Fibroblast of lung (primary cell): ENCODE measurements at places on chromosomes 11 and 22. TPM values are rescaled to one million over a fixed set of nuclear protein-coding genes. Genes with fewer than 3 reads are reported as not detected.

The SNX32 gene
- polyA plus RNA-seq: 0.33 and 0.66 TPM in 2 replicates

The GGT5 gene
- 2.0 and 9.1 TPM in 2 replicates for polyA plus RNA-seq

DNA sequence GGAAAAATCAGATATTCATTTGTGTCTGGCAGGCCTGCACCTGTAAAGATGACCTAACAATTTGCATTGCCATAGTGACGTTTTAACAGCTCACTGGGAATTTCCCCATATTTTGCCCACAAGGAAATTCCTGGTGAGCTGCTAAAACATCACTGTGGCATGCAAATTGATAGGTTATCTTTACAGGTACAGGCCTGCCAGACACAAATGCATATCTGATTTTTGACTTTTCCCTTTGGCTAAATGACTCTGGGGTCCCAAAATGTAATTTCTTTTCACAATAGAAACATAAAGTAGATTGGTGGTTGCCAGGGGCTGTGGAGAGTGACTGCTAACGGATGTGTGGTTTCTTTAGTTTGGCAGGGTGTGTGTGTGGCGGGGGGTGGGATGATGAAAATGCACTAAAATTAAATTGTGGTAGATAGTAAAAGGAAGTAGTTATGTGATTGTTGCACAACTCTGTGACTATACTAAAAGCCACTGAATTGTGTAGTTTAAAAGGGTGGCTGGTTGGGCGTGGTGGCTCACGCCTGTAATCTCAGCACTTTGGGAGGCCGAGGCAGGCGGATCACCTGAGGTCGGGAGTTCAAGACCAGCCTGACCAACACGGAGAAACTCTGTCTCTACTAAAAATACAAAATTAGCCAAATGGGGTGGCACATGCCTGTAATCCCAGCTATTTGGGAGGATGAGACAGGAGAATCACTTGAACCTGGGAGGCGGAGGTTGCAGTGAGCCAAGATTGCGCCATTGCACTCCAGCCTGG, 18.5 kb upstream of the FEZ1 start:
- DNase-seq: peak; percentile 86

DNA sequence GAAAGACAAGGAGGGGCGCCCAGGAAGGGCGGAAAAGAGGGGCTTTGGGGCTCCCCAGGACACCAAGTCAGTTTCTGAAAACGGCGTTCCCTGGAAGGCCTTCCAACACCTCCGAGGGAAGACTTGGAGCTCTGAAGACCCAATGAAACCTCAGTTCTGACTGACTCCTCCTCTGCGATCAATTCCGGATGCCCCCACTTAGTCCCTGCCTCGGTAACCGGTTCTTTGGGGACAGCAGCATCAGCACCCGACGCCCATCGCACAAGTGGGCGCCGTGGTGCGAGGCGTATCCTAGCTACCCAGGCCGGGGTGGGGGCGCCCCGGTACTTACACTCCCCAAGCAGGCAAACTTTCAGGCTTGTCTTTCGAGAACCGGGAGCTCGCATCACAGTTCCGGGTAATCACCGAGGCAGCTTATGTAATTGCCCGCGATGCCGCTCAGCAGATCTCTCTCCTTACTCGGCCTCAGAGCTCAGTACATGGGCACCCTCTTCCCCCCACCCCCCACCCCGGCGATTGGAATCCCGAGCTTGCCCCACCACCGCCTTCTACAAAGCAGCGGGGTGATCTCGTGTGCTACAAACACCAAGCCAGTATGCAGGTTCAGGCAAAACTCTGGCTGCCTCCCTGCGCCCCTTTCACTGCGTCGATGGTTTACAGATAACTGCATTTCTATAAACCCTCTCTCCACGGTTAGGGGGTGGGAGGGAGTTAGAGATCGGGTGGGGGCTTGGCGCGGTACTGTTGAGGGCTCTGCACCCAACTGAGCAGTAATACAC, 2.0 kb downstream of the TENM4 start:
- DNase-seq: peak; percentile 42

DNA sequence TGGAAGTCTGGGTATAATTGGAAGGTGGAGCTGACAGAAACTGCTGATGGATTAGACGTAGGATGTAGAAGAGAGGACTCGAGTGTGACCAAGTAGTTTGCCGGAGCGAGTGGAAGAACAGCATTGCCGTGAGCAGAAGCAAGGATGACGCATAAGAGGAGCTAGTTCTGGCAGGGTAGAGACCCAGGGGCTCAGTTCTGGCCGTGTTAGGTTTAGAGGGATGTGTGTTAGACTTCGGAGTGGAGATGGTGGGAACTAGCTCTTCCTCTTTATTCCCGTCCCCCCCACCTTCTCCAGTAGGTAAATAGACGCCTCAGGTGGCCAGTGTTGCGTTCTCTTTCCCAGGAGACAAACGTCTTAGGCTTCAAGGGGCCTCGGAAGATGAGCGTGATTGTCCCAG, 19.1 kb downstream of the TUB start:
- no peak for DNase-seq

DNA sequence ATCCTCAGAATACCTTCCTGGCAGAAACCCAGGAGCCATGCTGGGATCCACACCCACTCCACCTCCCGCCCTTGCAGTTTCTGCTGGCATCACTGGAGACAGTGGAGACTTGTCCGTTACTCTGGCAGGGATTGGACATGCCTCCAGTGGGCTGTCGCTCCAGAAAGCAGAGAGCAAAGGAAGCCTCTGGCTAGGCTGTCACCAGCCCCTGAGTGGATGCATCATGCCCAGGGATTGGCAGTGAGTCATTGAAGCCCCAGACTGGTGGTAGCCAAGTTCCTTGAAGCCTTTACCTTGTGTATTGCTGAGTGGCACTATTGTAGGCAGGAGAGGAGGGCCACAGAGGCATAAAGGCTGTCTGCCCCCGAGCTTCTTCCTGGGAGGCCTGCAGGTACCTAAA, 34.8 kb upstream of the E2F8 start:
- DNase-seq: no peak

DNA sequence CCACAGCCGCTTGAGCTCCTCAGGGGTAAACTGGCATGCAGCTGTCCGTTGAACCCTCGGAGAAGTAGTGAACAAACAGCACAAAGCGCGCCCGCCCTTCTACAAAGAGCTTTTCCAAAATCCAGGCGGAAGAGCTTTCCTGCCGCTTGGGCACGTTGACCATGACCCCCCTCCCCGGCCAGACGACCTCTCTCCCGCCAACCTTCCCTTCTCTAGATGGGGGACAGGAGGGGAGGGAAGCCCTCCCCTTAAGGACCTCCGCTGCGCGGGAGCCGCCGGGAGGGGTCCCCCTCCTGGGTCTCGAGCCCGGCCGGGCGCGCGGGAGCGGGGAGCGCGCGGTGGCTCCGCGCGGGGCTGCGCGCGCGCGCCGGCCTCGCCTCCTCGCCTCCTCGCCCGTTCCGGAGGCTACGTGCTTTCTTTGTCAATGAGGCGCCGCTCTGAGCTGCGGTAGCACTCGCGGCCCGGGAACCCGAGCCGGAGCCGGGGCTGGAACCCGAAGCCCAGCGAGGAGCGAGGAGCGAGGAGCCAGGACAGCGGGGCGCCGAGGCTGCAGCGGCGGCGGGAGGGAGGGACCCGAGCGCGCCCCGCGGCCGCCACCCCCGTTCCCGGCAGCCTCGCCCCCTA, 118.6 kb downstream of the HIPK3 start:
- DNase-seq: peak; percentile 33

DNA sequence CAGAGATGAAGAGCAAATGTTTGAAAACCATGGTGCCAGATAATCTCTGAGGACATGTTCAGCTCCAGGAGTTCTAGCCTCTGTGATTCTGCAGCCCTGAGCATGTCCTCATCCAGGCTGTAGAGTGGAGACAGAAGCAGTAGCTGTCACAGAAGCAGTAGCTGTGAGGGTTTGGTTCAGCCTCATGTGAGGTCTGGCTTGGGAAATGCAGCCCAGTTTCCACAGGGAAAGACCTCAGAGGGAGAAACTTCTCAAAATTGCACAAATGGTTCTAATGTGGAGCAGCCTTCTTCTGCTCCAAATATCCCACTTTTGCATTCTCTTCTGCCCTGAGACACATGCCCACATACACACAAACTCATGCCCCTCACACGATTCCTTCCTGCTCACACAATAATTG, 48.4 kb downstream of the DBX1 start:
- no peak for DNase-seq

- no peak for DNase-seq
Observed at GRCh38 chr22:38187413-38188212, 6.0 kb upstream of the PLA2G6 start.

GRCh38 chr11:3977078-3977477, 117.5 kb upstream of the RRM1 start:
- DNase-seq: no peak

- no peak for DNase-seq
Observed at GRCh38 chr22:19196841-19197612, 18.5 kb upstream of the SLC25A1 start.
